Esophagus mucosa (tissue), 1 donor: ENCODE measurements at places on chromosomes 7 and 10. TPM values are rescaled to one million over a fixed set of nuclear protein-coding genes. Genes with fewer than 3 reads are reported as not detected.

The CRHR2 gene
- not detected for total RNA-seq

The CACUL1 gene
- 28.5 TPM for total RNA-seq

The PIP gene
- total RNA-seq, result 0.56 TPM

The OR6B1 gene
- not detected for total RNA-seq

The PNLIPRP1 gene
- not detected for total RNA-seq

The H2BK1 gene
- not detected for total RNA-seq

The LOXL4 gene
- total RNA-seq, result 1.1 TPM

The SPDYE1 gene
- not detected for total RNA-seq

The LRRN3 gene
- not detected for total RNA-seq

The CREB5 gene
- 2.5 TPM for total RNA-seq

The EGR2 gene
- total RNA-seq, result 0.96 TPM

The TAS2R3 gene
- 0.96 TPM for total RNA-seq

The CAMK2B gene
- total RNA-seq, result 1.1 TPM

The OR2A7 gene
- total RNA-seq, result 5.7 TPM

The CLDN4 gene
- 149 TPM for total RNA-seq

The GFRA1 gene
- 0.56 TPM for total RNA-seq

The CHAT gene
- not detected for total RNA-seq

The EVX1 gene
- total RNA-seq, result not detected
